Activated T-cell treated with anti-CD3 and anti-CD28 coated beads, Interleukin-2, amount 50 U/mL, for 1 hour (primary cell): ENCODE measurements at places on chromosomes 2 and 18.
A peak's percentile ranks its signal among the peaks of the same experiment; 100 is the strongest.

DNA sequence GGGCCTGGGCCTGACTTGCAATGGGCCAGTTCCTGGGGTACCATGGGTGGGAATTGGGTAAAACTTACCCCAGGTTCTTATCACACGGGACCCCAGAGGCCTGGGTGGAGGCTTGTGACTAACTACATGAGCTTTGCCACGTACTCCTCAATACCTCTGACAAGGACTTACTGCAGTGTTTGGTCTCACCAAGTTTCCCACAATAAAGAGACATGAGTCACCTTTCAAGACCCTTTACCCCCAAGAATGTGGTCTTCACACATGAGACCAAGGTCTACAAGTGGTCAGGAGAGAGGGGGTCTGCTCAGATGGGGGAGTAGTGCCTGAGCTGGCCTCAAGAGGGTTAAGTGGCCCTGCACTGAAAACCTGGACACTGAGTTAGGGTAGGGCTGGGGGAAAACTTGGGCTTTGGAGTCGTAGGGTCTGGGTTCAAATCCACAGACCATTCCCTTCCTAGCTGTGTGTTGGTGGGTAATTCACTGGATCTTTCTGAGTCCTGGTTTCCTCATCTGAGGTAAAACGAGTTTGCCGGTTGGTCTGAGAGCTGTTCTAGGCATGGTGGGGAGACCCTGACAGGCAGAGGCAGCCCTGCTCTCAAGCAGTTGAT lies 2.0 kb upstream of the GNLY start:
- no peak for DNase-seq

DNA sequence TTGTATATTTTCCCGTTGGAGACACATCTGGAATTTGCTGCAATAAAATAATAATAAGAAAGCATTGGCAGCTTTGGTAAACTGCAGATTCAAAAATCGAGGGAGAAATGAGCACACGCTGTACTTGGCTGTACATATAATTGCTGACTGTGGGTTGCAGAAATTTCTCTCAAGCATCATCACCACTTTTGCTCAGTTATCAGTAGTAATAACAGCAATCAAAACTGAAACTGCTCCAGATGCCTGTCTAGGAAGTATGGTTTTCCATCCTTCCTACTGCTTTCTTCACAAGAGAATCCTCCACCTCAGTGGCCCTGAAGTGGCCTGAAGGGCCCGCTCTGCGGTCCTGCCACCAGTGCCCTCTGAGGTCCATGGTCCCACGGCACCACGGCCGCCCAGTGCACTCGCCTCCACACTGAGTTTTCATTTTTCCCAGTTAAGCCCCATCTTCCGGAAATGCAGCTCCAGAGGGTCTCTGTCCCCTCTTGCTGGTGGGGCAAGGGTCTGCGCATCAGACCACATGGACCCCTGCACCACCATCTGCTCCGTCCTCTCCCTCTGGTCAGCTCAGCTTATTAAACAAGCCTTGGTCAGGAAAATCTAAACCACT lies 3.9 kb downstream of the DUSP28 start:
- no peak for DNase-seq

DNA sequence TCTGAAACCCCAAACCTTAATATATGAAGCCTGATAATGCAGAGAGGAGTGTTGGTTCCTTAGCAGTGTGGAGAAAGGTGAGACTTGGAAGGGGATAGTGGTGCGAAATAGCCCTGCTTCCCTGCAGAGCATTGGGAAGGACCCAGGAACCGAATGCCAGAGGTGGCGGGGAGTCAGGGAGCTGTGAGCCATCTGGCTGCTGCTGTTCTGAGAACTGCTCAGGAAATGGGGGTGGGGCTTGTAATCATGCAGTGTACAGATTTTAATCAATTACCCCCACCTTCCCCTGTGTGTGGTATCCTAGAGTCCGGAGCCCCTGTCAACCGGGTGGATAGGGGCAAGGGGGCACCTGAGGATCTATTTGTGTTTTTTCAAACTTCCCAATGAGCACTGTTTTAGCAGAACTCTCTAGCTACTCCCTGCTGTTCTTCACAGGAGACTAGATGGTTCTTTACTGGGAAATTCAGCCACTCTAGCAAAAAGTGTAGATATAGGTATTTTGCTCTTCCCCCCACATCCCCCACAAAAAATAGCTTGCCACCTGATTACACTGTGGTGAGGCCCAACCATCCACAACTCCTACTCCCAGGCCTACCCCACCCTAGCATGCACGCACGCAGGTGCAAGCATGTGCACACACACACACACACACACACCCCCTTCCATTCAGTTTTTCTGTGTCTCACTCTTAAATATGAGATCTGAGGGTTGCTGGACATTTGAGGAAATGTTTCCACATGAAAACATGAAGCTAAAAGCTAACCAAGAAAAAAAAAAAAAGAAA lies 30.1 kb upstream of the MBOAT2 start:
- DNase-seq = no peak

DNA sequence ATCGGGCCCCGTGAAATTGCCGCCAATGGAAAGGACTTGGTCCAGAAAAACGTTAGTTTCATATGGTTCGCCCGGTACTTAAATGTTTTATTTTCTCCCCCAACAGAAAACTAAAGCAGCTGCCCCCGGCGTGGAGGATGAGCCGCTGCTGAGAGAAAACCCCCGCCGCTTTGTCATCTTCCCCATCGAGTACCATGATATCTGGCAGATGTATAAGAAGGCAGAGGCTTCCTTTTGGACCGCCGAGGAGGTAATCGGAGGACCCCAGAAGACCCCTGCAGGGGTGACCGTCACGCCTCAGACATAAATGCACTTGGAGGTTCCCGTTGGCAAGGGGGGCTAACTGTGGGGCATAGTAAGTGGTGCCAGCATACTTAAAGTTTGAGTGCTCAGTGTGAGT lies 742 bp downstream of the RRM2 start:
- DNase-seq = no peak

GRCh38 chr2:273333-273732 lies 8.6 kb downstream of the ACP1 start:
- DNase-seq = no peak

- DNase-seq = no peak
Observed at GRCh38 chr2:34305587-34305986, 706.5 kb upstream of the FAM98A start.

DNA sequence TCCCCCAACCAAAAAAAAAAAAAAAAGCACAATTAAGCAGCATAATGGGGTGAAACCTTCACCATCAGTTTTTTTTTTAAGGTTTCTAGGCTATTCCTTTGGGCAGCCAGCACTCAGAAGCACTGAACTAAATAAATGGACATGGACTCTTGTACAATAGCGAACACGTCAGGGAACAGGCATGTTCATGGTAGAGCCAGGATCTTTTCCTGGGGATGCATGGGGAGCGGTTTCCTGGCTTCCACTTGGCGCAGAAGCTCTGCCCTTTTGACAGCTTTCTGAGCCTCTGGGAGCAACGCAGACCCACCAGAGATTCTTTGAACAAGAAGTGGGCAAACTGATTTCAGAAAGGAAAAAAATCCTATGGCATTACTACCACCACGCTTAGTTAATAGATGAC lies 35.0 kb downstream of the ALPK2 start:
- no peak for DNase-seq

DNA sequence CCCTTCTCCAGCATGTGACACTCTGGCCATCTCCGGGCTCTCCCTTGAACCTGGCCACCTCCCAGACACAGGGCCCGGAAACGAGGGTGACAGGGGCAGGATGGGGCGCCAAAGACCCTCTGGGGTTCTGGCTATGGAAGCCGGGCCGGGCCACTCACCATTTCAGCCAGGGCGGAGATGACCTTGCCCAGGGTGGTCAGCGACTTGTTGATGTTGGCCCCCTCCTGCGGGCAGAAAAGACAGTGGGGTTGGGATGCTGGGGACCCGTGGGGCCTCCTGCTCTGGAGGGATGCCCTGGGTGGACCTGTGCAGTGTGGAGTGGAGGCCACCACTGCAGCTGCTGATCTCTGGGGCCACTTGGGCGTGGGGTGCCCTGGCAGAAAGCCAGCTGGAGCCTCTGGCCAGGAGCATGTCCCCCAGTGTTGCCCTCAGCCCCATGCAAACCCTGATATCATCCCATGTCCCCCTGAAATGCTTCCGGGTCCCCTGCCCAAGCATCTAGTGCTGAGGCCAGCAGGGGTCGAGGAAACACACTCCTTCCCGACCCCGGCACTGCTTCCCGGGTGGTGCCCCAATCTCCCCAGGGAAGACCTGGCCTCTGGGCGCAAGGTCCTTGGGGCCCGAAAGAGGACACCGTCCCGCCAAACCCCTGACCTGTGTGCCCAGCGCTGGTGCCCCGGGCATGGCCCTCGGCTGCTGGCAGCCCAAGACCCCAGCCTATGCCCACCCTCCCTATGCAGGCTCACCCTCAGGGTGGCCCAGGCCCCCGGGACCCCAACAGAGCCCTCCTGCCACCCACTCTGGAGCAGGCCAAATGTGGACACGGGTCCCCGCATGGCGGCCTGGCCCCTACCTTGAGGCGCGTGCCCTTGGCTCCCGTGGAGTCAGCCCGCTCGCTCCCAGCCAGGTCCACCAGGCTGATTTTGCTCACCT lies 36.9 kb downstream of the KIF1A start:
- DNase-seq = no peak

- DNase-seq = no peak
Observed at GRCh38 chr2:134257509-134257908, 3.6 kb downstream of the MGAT5 start.

GRCh38 chr2:239086325-239087020 lies 238.6 kb downstream of the TWIST2 start:
- no peak for DNase-seq

DNA sequence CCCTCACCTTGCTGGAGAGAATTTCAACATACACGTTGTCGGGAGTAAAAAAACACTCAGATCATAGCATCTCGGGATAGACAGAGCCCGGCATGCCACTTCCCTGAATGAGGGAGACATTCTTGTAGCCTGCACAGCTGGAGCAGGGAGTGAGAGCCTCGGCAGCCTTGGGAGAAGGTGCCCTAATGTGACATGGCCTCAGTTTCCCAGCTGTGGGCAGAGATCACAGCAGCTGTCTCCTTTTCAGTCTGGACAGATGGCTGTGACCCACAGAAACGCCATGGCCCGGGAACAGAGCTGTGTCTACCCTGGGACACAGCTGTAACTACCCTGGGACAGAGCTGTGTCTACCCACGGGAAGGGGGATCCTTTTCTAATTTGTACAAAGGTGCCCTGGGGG lies 55.9 kb downstream of the HS1BP3 start:
- DNase-seq = peak; percentile 2

- DNase-seq = no peak
Observed at GRCh38 chr2:100983684-100984310, 18.3 kb upstream of the RPL31 start.

GRCh38 chr2:215452725-215453124 lies 16.9 kb upstream of the FN1 start:
- no peak for DNase-seq

- no peak for DNase-seq
Observed at GRCh38 chr2:36403675-36404230, 48.2 kb downstream of the CRIM1 start.

DNA sequence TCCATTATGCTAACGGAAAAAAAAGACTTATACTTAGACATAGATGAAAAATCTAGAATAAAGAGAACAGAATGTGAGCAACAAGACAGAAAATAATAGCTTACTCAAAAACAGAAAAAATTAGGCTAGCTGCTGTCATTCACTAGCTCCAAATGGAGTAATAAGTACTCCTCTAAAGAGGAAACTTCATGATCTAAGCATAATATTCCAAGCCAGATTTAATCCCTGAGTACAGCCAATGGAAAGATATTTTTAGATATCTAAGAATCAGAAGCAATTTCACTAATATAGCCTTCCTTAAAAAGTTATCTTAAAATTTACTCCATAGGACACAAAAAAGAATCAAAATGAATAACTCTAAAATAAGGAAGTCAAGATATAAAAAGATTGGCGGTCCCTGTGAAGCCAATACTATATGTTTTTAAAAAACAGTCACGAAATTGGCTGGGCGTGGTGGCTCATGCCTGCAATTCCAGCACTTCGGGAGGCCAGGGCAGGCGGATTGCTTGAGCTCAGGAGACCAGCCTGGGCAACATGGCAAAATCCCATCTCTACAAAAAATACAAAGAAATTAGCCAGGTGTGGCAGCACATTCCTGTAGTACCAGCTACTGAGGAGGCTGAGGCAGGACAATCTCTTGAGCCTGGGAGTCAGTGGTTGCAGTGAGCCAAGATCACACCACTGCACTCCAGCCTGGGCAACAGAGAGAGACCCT lies 123.2 kb upstream of the BCL2L11 start:
- no peak for DNase-seq

DNA sequence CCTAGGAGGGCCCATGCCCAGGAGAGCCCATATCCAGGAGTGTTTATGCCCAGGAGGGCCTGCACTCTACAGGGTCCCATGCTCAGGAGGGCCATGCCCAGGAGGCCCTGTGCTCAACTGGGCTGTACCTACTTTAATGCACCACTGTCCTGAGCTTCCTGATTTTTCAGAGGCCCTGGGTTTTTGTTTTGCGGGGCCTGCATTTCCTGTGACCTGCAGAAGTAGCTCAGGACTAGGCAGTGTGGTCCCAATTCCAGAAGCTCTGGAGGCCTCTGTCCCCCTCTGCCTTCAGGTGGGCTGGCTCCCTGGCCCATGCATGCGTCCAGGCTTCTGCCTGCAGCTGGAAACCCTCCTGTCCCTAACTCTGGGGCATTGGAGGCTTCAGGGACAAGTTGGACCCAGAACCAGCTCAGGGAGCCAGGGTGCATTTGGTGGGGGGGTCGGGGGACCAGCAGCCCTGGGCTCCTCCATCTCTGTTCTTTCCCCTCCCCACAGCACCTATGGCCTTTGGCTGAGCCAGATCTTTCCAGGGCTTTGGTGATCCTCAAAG lies 10.8 kb downstream of the GPR35 start:
- no peak for DNase-seq

- no peak for DNase-seq
Observed at GRCh38 chr2:126995621-126996377, 97.1 kb downstream of the TEX51 start.

DNA sequence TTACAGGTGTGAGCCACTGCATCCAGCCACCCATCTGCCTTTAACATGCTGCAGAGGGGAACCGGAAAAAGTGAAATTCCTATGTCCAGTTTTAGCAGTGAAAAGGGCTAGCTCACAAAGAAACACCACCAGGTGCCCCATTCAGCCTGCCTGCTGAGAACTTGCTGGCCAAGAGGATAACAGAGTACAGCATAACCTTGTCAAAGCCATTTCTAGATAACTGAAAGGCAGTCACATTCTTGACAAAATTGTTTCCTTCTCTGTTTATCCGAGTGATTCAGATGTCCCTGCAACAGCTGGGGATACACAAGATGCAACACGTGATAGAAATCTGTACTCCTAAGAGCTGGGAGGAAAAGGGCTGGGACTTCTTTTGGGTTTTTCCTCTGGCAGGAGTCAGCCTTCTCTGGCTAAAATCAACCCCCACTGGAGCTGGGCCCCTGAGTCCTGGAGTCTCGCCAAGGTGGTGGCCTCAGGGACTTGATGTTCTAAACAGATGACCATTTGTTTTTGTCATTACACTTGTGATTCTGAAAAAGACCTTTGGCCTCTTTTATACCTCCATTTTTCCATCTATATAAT lies 505.4 kb downstream of the BCL11A start:
- no peak for DNase-seq

- DNase-seq = peak; percentile 56
Observed at GRCh38 chr2:42492691-42493467, 903 bp downstream of the KCNG3 start.

GRCh38 chr18:75228967-75229366 lies 18.4 kb downstream of the TSHZ1 start:
- DNase-seq = no peak
